ENCODE measurements at places on chromosomes 2 and 18.

DNA sequence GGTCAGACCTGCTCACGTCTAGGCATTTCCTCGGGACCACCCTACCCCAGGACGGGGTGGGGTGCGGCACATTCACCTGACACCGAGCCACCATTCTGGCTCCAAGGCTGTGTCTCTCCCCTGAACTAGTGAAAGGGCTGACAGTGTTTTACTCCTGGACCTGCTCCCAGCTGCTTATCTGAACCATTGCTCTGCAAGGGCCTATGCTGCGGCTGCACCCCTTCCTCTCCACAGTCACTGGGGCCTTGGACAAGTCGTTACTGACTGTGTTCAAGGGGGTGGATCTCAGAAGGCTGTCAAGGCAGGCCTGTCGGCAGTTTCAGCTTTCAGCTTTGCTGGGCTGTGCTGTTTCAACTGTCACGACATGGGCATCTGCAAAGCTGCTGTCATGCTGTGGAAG is 11.7 kb downstream of the CREG2 start:
- no peak for DNase-seq

- DNase-seq, result peak; percentile 15
Observed at GRCh38 chr2:101698014-101698843, 722 bp downstream of the MAP4K4 start.

DNA sequence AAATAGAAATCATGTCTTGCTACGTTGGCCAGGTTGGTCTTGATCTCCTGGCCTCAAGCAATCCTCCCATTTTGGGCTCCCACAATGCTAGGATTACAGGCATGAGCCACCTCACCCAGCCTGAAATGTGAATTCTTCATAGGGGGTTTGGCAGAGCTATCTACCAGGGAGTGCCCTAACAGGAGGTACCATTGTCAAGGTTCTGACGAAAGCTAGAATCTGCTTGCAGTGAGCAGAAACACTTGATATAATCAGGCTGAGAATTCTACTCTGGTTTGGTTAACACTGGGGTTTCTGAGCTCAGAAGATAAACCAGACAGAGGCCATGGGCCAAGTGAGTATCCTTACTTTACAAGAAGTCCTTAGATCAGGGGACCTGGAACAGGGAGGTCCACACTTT is 7.2 kb upstream of the LAMA3 start:
- no peak for DNase-seq

GRCh38 chr18:32459361-32460101 is 11.2 kb downstream of the GAREM1 start:
- no peak for DNase-seq

DNA sequence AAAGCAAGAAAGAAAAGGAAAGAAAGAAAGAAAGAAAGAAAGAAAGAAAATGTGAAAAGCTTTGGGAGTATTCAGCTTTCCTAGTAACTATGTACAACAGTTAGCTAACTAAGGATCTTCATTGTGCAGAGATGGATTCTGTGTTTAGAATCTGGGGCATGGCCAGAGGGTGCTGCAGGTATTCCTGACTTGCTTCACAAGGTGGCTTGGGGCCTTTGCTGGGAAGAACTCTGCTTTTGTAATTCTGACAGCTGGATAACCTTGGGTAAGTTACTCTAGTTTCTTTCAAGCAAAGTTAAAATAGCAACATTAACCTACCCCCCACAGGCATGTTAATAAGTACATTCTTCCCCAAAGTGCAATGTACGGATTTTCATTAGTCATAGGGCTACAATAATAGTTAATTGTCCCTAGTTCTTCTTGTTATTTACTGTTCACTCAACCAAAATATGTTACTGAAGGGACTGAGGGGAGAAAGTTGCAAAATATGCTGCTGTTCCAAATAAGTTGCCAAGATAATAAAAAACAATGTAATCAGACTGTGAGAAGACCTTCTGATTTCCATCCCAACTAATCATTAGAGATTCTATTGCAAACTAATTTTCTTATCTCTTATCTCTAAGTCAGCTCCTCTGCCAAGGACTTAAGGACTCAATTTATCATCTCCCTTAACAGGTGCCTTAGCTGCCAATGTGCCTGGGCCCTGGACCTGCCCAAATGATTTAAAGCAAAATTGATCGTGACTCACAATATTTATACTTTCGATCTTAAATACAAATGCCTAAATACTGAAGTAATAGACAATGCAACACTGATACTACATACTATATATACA is 50.3 kb downstream of the SERPINB8 start:
- no peak for DNase-seq

DNA sequence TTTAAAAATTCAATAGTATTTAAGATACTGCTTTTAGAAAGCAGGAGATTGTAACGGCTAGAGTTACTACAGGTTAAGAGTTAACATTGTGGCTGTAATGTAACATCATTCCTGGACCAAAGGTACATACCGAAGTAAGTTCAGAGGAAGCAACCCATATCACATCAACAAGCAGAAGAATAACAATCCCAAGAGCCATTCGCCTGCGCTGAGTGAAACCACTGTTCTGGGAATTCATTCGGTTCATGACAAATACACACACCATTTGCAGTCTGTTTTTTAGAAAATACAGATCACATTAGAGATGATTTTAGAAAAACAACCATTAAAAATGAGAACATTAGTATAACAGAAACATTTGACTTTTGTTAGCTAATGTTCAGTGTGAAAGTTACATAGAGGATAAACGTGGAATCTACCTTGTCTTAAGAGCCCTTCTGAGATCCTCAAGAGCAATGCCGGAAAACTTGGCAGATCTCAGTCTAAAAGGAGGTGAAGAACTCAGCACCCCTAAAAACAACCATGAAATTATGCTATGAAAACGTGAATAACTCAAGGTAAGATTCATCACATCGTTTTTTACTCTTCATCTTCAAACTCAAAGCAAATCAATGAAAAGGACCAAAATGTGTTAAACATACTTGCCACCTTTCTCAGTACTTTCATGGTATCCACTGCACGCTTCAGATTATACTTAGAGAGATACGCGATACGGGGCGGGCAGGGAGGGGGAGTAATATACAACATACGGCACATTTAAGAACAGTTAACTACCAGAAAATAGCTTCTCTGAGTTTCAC is 1.2 kb downstream of the SLC35F5 start:
- no peak for DNase-seq

DNA sequence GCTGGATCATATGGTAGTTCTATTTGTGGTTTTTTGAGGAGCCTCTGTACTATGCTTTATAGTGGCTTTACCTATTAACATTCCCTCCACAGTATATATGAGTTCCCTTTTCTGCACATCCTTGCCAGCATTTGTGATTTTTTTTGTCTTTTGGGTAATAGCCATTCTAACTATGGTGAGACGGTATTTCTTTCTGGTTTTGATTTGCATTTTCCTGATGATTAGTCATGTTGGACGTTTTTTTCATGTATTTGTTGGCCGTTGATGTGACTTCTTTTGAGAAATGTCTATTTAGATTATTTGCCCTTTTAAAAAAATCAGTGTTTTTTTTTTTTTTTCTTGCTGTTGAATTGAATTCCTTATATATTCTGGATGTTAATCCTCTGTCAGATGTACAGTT is 31.1 kb downstream of the ACTR3 start:
- no peak for DNase-seq

DNA sequence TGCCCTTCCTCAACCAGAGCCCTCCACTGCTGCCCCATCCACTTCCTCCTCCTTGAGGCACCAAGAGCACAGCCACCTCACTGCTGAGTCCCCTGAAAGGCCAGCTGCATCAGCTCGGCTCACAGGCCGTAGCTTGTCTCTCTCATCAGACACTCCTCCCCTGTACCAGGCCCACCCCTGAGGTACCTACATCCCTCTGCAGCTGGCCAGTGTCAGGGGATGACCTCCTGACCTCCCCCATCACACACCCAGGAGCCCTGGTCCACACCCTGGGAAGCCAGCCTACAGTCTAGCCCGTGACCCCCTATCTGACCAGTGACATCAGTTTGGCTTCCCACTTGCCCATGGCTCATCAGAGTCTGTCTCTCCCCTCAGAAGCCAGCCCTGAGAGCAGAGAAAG is 205.6 kb downstream of the TNS1 start:
- no peak for DNase-seq

DNA sequence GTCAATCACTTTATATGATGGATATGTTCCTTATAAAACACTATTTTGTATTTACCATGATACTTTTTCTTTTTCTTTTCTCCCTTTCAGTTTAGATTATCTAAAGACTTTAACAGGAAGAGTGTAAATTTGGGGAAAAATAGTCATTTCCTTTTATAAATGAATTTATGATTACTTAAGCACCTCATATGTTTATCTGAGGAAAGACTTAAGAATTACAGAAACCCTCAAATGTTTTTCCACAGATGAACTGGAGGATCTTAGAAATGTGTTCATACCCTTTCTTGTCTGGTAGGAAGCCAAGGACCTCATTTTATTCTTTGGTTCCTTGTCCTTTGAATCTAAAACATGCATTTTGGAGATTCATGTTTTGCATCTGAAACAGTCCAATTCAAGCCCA is 36.7 kb downstream of the MAPRE2 start:
- no peak for DNase-seq

DNA sequence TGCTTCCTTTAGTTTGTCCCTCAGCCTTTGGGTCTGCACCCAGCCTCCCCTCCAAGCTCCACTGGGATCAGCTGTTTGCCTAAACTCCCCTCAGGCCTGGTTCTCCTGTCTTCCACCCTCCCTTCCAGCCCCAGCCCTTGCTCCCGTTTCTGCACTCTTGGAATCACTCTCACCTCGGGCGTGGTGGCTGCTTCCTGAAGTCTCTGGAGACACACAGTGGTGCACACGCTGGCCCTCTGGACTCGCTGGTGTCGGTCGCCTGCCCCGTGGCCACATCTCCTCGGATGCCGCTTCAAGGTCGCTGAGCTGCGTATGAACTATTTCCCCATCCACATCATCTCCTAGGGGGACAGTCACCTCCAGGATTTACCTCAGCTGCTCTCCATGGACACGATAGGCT is 46.3 kb downstream of the PSMG2 start:
- no peak for DNase-seq
